Globus pallidus (tissue), 1 donor: ENCODE measurements at places on chromosomes 7 and 10.

DNA sequence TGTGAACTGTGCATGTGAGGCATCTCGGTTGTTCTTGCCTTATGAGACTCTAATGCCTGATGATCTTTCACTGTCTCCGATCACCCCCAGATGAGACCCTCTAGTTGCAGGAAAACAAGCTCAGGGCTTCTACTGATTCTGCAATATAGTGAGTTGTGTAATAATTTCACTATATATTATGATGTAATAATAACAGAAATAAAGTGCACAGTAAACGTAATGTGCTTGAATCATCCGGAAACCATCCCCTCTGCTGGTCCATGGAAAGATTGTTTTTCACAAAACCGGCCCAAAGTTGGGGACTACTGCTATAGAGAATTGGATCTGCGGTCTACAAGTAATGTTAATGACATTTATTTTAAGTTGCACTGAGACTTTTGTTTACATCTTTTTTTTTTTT lies 126.7 kb downstream of the TPST1 start:
- DNase-seq = no peak

- DNase-seq = no peak
Observed at GRCh38 chr10:111127081-111127848, 50.4 kb downstream of the ADRA2A start.

GRCh38 chr7:142298009-142298408 lies 40.2 kb upstream of the PRSS58 start:
- no peak for DNase-seq

GRCh38 chr10:78852466-78853240 lies 216.1 kb upstream of the ZMIZ1 start:
- no peak for DNase-seq

DNA sequence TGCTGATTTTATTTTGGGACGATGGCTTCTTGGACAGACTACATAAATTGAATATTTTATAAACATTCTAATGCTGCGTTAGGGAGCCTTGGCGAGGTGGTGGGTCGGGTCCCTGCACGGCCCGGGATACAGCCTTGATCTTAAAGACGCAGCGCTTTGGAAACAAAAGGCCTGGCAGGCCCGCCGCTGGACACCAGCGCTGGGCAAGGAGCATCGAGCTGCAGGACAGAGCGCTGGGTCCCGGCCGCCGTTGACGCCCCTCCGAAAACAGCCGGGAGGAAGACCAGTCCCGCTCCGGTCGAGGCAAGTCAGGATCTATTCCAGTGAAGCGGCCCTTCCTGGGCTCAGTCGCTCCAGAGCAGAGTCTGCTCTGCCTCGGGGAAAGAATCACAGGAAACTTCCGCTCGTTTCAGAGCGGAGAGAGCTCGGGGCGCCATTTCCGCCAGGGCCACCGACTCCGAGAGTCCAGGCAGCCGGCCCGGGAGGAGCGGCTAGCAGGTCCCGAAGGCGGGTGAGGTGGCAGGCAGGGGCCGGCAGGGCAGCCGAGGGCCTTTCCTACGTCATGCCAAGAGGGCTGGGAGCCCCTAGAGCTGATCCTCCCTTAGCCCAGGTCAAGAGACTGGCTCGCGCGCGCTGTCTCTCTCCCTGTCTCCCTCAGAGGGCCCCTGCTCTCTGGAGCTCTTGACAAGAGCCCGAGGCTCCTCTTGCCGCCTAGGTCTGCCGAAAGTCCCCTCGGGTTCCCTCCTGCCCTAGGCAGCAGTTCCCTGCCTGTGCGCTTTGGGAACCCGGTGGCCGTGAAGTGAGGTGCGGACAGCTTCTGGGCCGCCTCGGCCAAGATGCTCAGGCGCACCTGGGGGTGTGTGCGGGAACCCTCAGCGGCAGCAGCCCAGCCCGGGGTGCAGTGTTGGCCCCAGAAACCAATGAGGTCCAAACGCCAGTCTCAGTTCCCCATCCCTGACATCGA lies 1.4 kb upstream of the DRGX start:
- no peak for DNase-seq

DNA sequence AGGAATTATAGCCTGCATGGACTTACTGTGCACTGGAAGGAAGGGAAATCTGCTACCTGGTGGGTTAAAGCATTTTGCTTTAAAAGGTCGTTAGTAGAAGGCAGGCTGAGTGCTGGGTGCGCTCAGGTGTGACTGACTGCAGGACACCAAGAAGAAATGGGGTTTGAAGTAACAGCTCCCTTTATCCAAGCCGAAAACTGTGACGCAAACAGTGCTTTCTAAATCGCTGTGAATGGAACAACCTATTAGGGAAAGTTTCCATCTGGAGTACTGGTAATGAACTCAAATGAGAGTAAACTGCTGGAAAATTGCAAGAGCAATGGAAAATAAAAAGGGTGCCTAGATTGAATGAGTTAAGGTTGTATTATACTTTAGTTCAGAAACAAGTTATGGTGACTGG lies 95.3 kb downstream of the CNNM2 start:
- no peak for DNase-seq
